ENCODE measurements at places on chromosomes 1 and 21. TPM values are rescaled to one million over a fixed set of nuclear protein-coding genes. Genes with fewer than 3 reads are reported as not detected.

Gene MANEAL
- 0.36 TPM for total RNA-seq

Gene IGSF5
- total RNA-seq = not detected

Gene LCE3D
- total RNA-seq = not detected

Gene RNF223
- not detected for total RNA-seq

Gene FAM110D
- not detected for total RNA-seq

Gene KRTAP7-1
- total RNA-seq = not detected

Gene RUNX3
- 1.8 TPM for total RNA-seq

Gene EPHA10
- total RNA-seq = not detected

Gene LCE1E
- total RNA-seq = not detected

Gene TNFRSF14
- total RNA-seq = 36.6 TPM

Gene SIK1
- total RNA-seq = 3.3 TPM

Gene GBP6
- total RNA-seq = not detected

Gene UBL4B
- 1.1 TPM for total RNA-seq

Gene GNAT2
- total RNA-seq = 0.29 TPM

Gene PANK4
- total RNA-seq = 15.2 TPM

All from osteoblast (primary cell).